Renal cortex interstitium (tissue), 15 donors: ENCODE measurements at places on chromosomes 5 and 9. TPM values are rescaled to one million over a fixed set of nuclear protein-coding genes. Genes with fewer than 3 reads are reported as not detected.

TEK gene
- polyA plus RNA-seq: 35.6 TPM

ARHGEF28 gene
- polyA plus RNA-seq: 40.8 TPM

MARVELD2 gene
- 24.4 TPM for polyA plus RNA-seq

CDO1 gene
- 23.7 TPM for polyA plus RNA-seq

NR2F1 gene
- 221 TPM for polyA plus RNA-seq

HTR1A gene
- polyA plus RNA-seq: not detected

GRCh38 chr5:177494346-177495195 is 2.8 kb downstream of the PDLIM7 start:
- DNase-seq: no peak

DNA sequence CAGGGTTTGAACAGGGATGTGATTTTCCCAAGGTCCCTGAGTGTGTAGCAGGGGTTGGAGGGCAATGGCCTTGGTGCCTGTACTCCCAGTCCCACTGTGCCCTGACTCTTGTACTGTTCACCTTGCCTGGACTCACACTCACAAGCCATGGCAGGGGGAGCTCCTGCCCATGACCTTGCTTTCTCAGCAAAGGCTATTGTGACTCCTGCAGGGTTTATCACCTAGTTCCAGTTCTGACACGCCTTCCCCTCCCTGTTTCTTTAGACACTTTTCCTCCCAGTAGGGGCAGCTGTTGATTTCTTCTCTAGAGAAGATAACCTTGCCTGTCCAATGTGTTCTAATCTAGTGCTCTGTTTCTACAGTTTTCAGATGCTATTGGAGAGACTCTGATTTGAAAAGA is 139.5 kb downstream of the FSTL4 start:
- no peak for DNase-seq

DNA sequence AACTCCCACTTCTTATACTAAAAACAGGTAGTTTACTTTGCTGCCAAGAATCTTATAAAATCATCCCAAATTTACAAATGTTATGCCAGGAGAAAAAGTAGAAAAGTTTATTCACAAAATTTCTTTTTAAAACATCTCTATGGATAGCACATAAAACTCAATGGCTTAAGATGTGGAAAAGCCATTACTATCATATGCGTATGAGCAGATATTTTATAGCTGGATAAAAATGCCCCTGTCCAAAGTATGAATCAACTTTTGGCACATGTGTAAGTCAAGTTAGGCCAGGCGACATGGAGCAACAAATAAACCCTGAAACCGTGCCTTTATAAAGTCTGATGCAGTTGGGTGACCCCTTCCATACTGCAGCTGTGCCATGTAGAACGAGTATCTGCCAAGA is 38.6 kb upstream of the FBP1 start:
- DNase-seq: no peak

DNA sequence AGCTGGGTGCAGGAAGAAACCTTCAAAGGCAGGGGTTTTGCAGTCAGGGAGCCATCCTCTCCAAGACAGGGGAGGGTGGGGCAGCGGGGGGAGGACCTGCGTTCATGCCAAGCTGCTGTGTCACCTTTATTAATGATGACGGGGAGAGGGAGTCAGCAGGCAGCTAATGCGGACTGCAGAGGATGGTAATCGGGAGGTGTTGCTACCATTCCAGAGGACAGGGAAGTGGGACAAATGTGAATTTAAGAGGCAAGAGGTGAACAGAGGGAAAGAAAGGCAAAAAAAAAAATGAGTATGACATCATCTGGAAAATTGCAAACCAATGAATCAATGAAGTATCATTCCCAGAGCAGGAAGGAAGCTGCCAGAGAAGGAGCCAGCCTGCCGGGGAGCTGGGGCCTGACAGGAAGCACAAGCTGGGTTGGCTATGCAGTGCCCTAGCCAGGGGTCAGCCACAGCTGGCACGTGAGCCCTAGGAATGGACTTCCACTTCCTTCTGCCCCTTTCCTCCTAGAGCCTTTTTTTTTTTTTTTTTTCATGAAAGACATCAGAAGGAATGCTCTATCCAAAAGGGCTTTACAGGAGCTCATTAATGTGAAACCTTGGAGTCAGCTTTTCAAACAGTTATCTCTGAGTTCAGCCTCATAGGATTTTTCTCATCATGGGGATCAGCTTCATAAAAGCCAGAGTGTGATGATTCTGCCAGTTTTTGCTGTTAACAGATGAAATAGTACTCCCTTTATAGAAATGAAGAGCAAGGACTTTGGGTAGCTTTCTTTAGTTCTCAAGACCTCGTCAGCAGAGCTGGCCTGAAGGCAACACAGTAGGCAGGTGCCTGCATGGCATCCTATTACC is 9.2 kb downstream of the INSYN2B start:
- DNase-seq: no peak

DNA sequence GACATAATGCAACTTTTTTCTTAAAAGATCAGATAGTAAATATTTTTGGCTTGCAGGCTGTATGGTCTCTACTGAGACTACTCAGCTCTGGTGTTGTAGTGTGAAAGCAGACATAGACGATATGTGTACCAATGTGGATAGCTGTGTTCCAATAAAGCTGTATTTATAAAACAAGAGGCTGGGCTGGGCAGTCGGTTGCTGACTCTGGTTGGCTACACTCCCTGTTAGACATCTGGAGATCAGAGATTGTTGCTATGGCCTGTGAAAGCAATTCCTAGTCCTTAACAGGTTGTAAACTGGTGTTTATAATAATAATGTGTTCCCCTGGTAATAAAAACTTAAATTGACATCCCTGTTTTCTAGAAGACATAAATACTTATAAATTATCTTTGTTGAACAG is 24.4 kb upstream of the SCAMP1 start:
- no peak for DNase-seq

DNA sequence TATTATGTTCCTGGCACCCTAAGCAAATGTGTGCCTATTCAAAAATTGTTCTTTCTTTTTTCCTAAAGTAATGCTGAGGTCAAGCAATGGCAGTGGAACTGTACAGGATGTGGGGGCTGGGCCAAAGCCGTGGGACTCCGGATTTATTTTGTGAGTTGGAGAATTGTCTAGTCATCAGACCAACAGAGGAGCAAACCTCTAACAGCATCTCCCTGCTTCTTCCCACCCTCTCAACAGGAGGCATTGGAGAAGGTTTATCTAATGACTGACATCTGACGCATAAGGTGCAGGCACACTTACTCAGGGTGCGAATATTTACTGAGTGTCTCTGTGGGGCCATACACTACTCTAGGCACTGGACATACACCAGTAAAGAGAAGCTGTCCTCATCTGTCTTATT is 38.6 kb downstream of the MARCHF11 start:
- DNase-seq: no peak

- DNase-seq: no peak
Observed at GRCh38 chr9:130707225-130707976, 13.8 kb downstream of the EXOSC2 start.

- DNase-seq: no peak
Observed at GRCh38 chr5:547086-547924, 23.1 kb upstream of the SLC9A3 start.

DNA sequence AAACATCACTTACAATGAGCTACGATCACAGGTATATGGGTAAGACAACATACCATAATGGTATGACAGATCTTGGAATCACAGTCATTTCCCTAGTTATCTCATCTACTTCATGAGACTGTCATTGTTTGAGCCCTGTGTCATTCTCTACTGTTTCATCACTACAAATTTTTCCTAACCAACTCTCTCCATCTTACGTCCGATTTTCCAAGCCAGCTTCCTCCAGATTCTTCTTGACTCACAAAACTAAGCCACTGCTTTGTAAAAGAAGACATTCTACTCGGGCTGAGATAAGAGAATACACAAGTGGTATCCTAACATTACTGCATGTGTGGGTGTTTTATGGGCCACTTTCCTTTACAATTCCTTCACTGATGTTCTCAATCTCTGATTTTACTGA is 49.6 kb downstream of the SERINC5 start:
- no peak for DNase-seq

- DNase-seq: no peak
Observed at GRCh38 chr9:89803403-89803802, 198.6 kb downstream of the GADD45G start.

- DNase-seq: no peak
Observed at GRCh38 chr5:131104169-131104808, 60.8 kb downstream of the HINT1 start.
